ENCODE measurements at places on chromosomes 13 and 19.

DNA sequence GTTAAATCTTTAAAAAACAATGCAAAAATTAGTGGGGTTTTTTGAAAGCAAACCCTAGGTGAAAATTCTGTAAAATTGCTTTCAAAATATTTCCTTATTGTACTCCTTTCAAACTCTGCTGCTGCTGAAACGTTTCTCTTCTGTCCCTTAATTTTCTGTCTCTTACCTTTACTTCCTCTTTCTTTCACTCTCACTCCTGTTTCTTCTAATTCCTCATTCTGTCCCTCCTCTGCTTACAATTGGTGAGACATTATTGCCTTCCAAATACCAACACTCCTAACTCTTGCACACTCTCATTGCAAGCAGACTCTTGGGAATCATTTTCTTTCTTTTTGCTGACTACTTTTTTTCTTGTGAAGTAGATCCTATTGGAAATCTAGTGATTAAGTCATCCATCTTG, 685.6 kb upstream of the SLITRK1 start:
- no peak for DNase-seq

DNA sequence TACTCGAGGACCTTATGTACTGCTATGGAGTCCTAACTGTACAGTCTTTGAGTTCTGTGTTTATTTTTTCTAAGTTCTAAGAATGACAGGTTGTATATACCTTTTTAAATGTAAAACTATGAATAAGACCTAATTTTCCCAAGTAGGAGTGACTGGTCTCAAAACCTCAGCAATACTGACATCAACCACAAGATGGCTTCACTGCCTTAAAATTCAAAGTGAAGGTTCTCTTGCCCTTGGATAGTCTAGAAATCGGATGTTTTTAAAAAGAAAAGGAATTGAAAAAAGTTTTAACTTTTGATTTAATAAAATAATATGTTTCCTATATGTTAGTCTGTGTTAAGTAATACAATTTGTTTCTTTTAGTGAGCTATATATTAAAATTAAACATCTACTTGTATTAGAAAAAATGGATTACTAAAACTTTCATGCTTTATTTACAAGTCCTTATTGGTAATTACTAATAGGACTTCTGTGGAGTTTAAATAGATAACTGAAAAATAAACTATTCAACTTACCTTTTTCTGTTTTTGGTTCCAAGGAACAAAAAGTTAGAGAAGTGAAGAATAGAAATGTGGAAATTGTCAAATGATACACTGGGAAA, 52.0 kb downstream of the TDRD3 start:
- no peak for DNase-seq

- DNase-seq, result no peak
These were observed 394.1 kb upstream of the SLITRK6 start for GRCh38 chr13:86193281-86193680.

GRCh38 chr13:23993680-23993985, 96.3 kb upstream of the C1QTNF9B start:
- DNase-seq, result no peak

DNA sequence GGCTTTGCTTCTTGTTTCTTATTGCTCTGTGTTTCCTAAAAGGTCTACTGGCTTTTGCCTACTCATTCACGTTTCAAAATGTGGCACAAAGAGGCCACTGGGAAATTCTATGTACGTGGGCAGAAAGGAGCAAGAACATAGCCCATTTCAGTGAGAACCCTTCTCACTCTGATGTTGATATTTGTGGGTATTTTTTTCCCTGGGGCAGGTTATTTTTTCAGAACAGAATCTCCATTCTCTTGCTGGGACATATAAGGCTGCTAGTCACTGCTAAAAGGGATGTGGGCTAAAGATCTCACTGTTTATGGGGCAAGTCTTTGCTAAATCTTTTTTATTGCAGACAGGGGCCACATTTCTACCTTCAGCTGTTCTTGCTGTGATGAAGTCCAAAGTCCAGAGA, 27.1 kb downstream of the EDNRB start:
- DNase-seq, result no peak

DNA sequence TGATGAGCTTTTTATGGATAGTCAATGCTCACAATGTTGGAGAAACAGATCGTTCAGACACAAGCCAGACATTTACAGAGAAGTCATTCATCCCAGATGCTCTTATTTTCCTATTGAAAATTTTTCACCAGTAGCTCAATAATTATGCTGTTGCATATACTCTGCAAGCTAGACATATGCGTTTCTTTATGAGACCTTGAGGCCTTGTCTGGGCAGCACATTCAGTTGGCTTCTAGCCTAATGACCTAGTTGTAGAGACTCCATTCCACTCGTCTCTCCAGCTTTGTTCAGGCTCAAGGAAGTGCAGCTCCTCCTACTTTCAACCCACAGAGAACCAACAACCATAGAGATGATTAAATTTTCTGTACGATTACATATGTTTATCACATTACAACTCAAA, 237.7 kb downstream of the MZT1 start:
- no peak for DNase-seq

- no peak for DNase-seq
These were observed 17.1 kb upstream of the GPC5 start for GRCh38 chr13:91381371-91381770.

DNA sequence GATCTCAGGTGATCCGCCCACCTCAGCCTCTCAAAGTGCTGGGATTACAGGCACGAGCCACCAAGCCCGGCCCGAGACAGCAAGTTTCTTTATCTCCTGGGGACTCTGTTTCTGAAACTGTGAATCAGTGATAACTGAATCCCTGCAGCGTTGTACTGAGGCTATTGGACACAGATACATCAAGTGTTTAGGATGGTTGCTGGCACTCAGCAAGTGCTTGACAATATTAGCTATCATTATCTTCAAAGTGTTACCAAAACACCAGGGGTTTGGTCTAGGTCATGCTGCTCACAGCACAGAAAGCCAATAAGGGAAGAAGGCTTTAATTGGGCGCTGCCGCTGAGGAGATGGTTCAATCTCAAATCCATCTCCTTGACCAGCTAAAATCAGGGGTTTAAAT, 20.5 kb upstream of the PNMA8C start:
- DNase-seq, result no peak

- DNase-seq, result peak; percentile 34
These were observed 8.3 kb upstream of the SYCN start for GRCh38 chr19:39212375-39212742.

- DNase-seq, result no peak
These were observed 637 bp upstream of the PDS5B start for GRCh38 chr13:32585550-32586079.

DNA sequence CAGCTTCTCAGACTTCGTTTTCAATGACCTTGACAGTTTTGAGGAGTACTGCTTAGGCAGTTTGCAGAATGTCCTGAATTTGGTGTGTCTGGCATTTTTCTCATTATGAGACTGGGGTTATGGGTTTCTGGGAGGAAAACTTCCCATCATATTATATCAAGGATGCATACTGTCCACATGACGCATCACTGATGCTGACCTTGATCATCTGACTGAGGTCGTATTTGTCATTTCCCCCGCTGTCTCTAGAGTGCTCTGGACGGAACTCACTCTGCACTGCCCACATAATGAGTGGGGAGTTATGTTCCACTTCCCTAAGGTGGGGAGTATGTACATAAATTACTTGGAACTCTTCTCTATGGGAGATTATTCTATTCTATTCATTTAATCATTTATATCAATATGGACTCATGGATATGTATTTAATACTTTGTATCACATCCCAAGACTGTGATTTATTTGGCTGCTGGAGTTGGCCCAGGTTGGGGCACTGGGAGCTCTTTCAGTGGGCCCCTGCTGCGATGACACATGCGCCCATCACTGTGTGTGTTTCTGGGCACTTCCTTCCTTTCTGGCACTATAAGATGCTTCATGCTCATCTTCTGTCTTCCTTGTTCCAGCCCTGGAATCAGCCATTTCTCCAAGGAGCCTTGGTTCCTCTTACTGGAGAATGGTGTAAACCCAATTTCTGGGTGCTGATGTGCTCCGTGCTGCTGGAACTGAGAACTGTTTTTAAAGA, 138.6 kb downstream of the MIPEP start:
- no peak for DNase-seq

- no peak for DNase-seq
These were observed 670 bp upstream of the CHAF1A start for GRCh38 chr19:4401769-4402170.

- DNase-seq, result no peak
These were observed 7.0 kb upstream of the REXO1 start for GRCh38 chr19:1855040-1855827.

GRCh38 chr13:97108530-97108900, 113.6 kb upstream of the MBNL2 start:
- no peak for DNase-seq

DNA sequence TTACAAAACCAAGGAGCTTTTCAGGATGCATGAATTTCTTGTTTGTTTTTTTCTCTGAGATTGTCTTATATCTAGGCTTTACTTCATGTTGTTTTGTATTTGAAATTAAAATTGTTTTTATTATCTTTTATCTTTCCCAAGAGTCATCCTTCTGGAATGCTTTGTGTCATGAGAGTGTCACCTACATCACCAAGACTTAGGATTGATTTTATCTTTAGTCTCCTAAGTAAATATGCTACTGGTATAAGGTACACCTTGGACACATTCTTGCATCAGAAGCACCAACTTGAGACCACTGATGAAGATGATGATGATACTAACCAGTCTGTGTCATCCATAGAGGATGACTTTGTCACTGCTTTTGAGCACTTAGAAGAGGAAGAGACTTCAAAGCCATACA, 26.4 kb downstream of the AKAP11 start:
- no peak for DNase-seq

- no peak for DNase-seq
These were observed 308.3 kb downstream of the TBC1D4 start for GRCh38 chr13:75173457-75174356.

- no peak for DNase-seq
These were observed 27.2 kb downstream of the RCBTB2 start for GRCh38 chr13:48505597-48506091.

DNA sequence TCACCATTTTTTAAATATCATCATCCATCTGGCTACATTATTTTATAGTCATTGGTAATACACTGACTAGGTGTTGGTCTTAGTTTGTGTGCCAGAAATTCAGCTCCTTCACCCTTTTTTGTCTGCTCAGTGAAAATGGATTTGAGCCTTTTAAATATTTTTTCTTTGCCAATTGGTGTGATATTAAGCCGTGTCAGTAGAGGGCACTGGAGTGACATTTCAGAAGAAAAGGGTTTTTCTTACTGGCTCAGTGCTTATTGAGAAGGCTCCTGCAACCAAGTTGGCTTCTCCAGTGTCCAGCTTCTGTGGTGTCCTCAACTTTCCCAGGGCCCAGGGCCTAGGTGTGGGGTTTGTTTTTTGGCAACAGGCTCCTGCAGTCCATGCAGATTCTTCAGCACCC, 546.6 kb downstream of the DACH1 start:
- no peak for DNase-seq

- DNase-seq, result no peak
These were observed 6.9 kb downstream of the DCLK1 start for GRCh38 chr13:36124236-36124822.

DNA sequence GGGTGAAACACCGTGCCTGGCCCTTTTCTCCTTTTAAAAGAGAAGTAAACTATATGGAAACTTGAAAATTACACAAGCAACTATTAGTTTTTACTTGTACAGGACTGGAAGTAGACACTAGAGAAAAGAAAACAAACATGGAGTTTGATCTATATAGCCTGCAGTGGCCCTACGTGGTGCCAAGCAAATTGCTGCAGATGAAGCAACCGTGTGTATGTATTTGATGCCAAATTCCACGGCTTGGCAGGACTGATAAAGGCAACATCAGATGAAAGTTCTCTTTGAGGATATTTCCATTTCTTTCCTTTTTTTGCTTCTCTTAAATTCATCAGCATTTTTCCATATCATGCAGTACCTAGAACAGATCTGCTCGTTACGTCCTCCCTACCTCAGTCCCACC, 49.8 kb downstream of the ATP8A2 start:
- DNase-seq, result no peak

- DNase-seq, result no peak
These were observed 153.9 kb downstream of the TEX29 start for GRCh38 chr13:111474136-111475002.

- DNase-seq, result no peak
These were observed 38.1 kb upstream of the GPR183 start for GRCh38 chr13:99345345-99345744.

- no peak for DNase-seq
These were observed at the start of gene TMIGD2 for GRCh38 chr19:4302243-4302640. TSS of gene TMIGD2 (minus strand) at chr19:4302389. CDS start at chr19:4302385, 4 bp downstream.

- no peak for DNase-seq
These were observed 14.2 kb downstream of the ZNF699 start for GRCh38 chr19:9295411-9295849.

DNA sequence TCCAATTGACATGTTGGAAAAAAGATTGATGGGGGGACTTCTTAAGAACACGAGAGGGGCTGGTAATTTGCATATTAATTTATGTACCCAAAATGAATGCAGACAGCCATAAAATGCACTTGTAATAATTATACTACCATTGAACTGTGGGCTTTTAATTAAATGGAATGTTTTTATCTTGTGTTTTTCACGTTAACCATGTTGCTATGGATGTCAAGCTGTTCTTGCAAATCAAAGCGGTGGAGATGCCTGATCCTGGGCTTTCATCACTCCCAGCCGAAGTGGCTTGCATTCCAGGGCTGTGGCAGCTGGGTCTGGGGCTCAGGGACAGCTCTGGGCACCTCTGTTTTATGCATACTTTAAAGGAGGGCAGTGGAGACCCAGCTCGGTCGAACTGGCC, 179.4 kb upstream of the TMTC4 start:
- no peak for DNase-seq

DNA sequence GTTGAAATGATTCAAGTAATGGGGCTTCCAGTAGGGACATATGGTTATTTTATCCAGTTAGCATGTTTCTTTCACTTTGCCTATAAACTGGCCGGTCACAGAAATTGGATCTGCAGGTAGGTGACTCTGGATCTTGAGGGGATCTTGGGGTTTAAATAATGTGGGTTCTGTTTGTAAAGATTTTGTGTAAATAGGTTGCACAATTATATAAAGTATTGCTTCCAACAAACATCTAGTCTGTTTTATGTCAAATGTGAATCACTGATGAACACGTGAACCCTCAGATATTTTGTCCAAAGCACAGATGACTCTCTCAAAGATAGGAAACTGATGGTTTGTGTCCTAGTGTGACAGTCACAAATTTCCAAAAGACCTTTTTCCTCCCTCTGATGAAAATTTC, 98.4 kb downstream of the ZIC5 start:
- DNase-seq, result no peak

- DNase-seq, result no peak
These were observed 645.9 kb downstream of the GPC5 start for GRCh38 chr13:92044351-92044750.

GRCh38 chr19:7506385-7507328, 9.2 kb upstream of the ZNF358 start:
- no peak for DNase-seq
